A549 treated with RU486 at 1 μM for 4 hours (cell line): ENCODE measurements at places on chromosomes 5 and 9. TPM values are rescaled to one million over a fixed set of nuclear protein-coding genes. Genes with fewer than 3 reads are reported as not detected.

Gene ANKRD34B
- 0.02 to 0.06 TPM (median 0.05 TPM) in 3 of 5 replicates, not detected in the others for total RNA-seq

Gene CD180
- not detected in 5 replicates for total RNA-seq

Gene TRIM7
- 29.4 to 45.2 TPM (median 39.9 TPM) in 5 replicates for total RNA-seq

Gene IFNK
- total RNA-seq, result not detected in 5 replicates

Gene ZFP37
- 0.86 to 1.9 TPM (median 1.8 TPM) in 5 replicates for total RNA-seq
